SJCRH30 (cell line): ENCODE measurements at places on chromosomes 7 and 10. TPM values are rescaled to one million over a fixed set of nuclear protein-coding genes. Genes with fewer than 3 reads are reported as not detected.

SYT15B gene
- total RNA-seq: 0.06 TPM in 1 of 2 replicates, not detected in the other

GRCh38 chr7:34991938-34992840 is 45.1 kb downstream of the DPY19L1 start:
- no peaks in the 10 kb centered on the region for H3K4me1 ChIP-seq
- no peak overlapping the region for H3K27ac ChIP-seq
- H3K27me3 ChIP-seq: no peaks in the 10 kb centered on the region
- 0 out of 2 replicates have a peak, but pooled peaks cover 3% of the 10 kb centered on the region for H3K36me3 ChIP-seq
- no peak overlapping the region for H3K4me3 ChIP-seq

DNA sequence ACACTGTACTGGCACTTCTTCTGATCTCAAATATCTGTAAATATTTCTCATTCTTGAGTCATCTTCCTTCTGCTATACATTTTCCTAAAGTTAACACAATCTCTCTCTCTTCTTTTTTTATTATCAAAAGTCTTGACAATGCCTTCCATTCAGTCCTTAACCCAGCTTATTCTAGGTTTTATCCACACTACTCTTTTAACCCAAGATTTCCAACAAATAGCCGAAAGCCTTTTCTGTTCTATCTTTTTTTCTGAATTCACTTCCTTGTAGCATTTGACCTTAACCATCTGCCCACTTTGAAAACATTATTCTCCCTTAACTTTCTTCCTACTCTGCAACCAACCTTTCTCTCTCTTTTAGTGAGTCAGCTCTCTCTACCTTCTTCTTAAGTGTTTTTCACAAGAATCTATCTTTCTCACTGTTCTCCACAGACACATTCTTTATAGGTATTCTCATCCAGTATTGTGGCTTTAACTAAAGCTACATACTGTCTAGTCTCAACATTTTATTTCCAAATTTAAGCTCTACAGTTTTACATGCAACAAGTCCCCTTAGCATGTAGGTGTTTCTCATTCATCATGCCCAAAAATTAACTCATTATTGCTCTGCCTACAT is 915.6 kb downstream of the KCNMA1 start:
- H3K36me3 ChIP-seq: no peaks in the 10 kb centered on the region
- H3K27me3 ChIP-seq: no peaks in the 10 kb centered on the region
- H3K27ac ChIP-seq: no peak overlapping the region
- H3K4me3 ChIP-seq: no peak overlapping the region
- H3K4me1 ChIP-seq: no peaks in the 10 kb centered on the region
- no peak for DNase-seq

- DNase-seq: no peak
- H3K27ac ChIP-seq: no peak overlapping the region
- peaks cover 15% of the 10 kb centered on the region for H3K36me3 ChIP-seq
- H3K4me3 ChIP-seq: no peak overlapping the region
- H3K27me3 ChIP-seq: no peaks in the 10 kb centered on the region
- H3K4me1 ChIP-seq: no peaks in the 10 kb centered on the region
Observed at GRCh38 chr7:131341690-131342089, 14.0 kb downstream of the MKLN1 start.

- H3K36me3 ChIP-seq: no peaks in the 10 kb centered on the region
- peak overlapping the region; percentile 67 for H3K4me3 ChIP-seq
- H3K27ac ChIP-seq: peak overlapping the region; percentile 78
- no peaks in the 10 kb centered on the region for H3K27me3 ChIP-seq
Observed at GRCh38 chr10:25017154-25017590, 760 bp downstream of the THNSL1 start.

LMOD2 gene
- total RNA-seq: 0.06 TPM in 1 of 2 replicates, not detected in the other

- peaks cover 18% of the 10 kb centered on the region for H3K4me1 ChIP-seq
- no peak for DNase-seq
- H3K4me3 ChIP-seq: no peak overlapping the region
- H3K27me3 ChIP-seq: no peaks in the 10 kb centered on the region
- no peaks in the 10 kb centered on the region for H3K36me3 ChIP-seq
Observed at GRCh38 chr10:78937393-78937792, 131.4 kb upstream of the ZMIZ1 start.

DNA sequence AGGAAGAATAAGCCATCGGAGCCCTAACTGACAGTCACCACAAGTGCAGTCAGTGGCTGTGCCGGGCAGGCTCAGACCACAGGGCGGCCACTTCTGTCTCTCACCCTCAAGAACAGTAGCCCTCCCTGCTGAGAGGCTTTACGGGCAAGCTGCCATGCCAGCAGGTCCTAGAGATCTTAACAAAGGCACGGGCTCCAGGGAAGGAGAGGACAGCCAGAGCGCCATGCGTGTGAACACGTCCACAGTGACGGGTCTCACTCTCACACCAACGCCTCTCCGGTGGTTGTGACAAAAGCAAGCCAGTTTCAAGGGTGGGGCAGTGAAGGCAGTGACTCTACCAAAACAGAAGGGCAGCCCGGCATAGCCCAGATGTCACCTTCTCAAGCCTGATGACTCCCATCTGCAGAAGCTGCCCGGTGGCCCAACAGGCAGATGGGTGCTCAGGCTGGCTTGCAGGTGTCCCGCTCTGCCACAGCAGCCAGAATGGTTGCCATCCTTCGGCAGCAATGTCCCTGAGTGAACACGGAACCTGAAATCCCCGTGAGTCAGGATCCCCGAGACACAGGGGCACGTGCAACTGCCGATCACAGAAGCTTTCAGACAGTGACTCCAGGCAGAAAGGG is 102.0 kb downstream of the FAM53B start:
- no peak for DNase-seq
- peaks cover 10% of the 10 kb centered on the region; the same call in 1 of the 2 replicates for H3K4me1 ChIP-seq
- no peaks in the 10 kb centered on the region for H3K27me3 ChIP-seq
- H3K36me3 ChIP-seq: no peaks in the 10 kb centered on the region
- no peak overlapping the region for H3K27ac ChIP-seq
- no peak overlapping the region for H3K4me3 ChIP-seq

DNA sequence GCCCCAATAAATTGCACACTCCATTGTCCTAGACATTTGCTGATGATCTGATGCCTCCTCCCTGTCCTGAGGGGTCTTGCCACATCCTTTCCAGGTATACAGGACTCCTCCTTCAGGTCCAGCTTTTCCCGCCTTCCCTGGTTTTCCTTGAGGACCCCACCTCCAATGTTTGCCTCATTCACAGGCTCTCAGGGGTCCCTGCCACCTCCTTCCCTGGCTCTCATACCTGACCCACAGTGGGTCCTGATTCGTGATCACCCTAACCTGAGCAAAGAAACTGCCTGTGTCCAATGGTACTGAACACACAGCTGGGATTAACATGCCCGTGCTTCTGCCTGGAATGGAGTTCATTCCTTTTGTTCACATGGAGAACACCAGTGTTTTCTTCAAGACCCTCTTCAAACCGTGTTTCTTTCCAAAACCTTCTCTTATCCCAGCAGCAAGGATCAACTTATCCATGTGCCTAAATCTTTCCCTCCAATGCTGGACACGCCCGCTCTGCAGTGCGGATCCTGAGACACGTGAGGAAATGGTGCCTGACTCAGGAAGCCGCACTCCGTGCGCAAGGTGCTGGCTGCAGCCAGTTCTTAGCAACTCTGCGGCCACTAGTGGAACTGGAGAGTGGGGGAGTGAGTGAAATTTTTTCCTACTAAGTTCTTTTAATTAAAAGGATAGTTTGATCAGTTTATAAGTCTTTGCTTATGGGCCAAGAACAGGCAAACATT is 354.6 kb upstream of the SHH start:
- no peaks in the 10 kb centered on the region for H3K36me3 ChIP-seq
- H3K27ac ChIP-seq: no peak overlapping the region
- H3K4me3 ChIP-seq: no peak overlapping the region
- no peaks in the 10 kb centered on the region for H3K4me1 ChIP-seq
- peaks cover 17% of the 10 kb centered on the region; the same call in 1 of the 2 replicates for H3K27me3 ChIP-seq

BAMBI gene
- total RNA-seq: 3.8 and 4.3 TPM in 2 replicates

HELLS gene
- 93.6 and 114 TPM in 2 replicates for total RNA-seq

HDAC9 gene
- total RNA-seq: 1.4 and 2.5 TPM in 2 replicates

- H3K4me1 ChIP-seq: no peaks in the 10 kb centered on the region; the same call in 1 of the 2 replicates
- no peak for DNase-seq
- peaks cover 7% of the 10 kb centered on the region; the same call in 1 of the 2 replicates for H3K36me3 ChIP-seq
- no peaks in the 10 kb centered on the region for H3K27me3 ChIP-seq
Observed at GRCh38 chr10:127349737-127350136, 153.3 kb upstream of the INSYN2A start.

DNA sequence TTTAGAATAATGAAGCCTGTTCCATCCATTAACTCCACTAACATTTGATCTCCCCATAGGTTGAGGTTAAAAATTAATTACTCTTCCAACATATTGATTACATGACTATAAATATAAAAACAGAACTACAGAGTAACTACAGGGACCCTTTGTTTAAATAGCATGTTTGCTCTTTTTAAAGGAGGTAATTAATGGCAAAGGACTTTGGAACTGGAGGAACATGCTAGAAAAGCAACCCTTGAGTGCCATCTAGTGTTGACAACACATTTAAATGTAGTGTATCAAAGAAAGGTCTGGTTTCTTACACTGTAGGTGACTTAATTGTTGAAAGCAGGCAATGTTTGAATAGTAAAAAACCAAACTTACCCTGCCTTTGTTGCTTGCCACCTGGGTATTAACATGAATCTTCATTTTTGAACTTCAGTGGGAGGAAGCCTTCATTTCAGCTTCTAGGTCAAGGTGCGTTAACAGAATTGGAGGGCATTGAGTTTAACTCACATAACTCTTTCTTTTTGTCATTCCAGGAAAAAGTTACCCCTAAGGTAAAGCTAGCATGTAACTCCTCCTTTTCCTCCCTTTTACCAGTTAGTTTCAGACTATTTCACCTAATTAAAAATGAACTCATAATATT is 52.6 kb upstream of the CAPZA2 start:
- H3K4me3 ChIP-seq: no peak overlapping the region
- peak; percentile 90 for DNase-seq
- peaks cover 30% of the 10 kb centered on the region for H3K4me1 ChIP-seq
- no peaks in the 10 kb centered on the region for H3K27me3 ChIP-seq

DNA sequence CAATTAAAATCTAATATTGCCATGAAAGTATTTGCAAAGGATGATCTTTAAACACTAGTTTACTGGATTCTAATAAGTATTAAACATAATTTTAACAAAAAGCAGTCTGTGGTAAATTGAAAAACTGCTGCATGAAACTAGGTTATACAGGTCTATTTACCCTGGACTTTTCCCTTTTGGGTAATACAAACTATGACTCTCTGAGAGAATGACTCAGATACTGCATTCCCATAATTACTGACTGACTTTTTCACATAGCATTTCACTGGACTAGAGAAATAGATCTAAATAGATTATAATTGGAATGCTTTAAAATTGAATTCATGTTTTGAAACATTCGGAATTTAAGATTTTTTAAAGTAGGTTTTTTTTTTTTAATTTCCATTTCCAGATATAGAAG is 395.7 kb downstream of the THSD7A start:
- H3K4me1 ChIP-seq: no peaks in the 10 kb centered on the region
- H3K27me3 ChIP-seq: no peaks in the 10 kb centered on the region
- no peak overlapping the region for H3K4me3 ChIP-seq

DNA sequence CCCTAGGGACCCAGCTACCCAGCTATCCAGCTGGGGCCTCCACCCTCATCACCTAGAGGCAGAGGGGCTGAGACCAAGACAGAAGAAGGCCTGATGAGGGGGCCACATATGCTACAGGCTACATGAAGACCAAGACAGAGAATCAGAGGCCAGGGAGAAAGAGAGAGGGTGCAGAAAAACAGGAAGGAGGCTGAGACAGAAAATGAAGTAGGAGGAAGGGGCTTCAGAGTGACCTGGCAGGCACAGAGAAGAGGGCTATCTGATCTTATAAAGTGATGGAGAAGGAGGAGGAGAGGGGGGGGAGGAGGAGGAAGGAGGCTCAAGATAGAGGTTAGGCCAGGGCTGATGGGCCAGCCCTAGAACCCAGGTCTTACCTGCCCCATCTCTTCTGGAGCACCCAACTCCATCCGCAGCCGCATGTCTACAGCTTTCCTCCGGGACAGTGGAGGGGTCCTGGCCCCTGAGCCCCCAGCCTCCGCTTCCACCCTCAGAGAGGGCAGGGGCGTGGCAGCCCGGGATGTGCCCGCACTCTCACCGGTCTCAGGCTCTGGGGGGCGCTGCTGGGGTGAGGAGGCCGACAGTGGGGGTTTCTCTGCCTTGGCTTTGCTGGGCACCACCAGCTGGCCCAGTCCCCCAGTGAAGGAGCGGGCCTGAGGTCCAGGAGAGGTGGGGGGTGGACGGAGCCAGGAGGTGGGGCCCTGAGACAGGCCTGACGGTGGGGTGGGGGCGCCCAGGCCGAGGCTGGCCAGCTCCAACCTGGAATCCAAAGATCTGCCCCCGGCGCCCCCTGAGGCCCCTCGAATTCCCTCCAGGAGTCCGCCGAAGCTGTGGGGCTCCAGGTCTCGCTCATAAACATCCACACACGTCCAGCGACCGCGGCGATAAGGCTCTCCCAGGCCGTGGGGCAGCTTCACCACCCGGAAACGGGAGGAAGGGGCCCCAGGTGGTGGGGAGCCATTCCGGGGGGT is 1.8 kb downstream of the TSC22D4 start:
- H3K27ac ChIP-seq: no peak overlapping the region
- no peak for DNase-seq
- 0 out of 2 replicates have a peak, but pooled peaks cover 4% of the 10 kb centered on the region for H3K27me3 ChIP-seq

DNA sequence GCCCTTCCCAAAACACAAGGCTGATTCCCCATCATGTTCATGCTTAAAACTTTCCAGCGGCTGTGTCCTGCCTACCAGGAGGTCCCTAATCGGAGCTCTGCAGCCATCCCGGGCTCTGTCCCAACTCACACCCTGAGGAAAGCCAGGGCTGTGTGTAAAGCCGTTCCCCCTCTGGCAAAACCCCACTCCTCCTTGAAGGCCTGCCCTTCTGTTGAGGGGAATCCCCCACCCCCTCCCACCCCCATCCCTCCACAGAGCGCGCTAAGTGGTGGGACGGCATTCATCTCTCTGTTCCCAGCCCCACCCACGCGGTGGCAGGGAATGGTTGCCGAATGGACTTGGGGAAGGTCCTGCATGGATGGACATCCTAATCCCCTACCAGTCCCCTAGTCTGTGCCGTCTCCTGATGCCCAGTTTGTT is 667 bp upstream of the TMEM120A start:
- H3K4me3 ChIP-seq: peak overlapping the region; percentile 77
- no peaks in the 10 kb centered on the region for H3K27me3 ChIP-seq
- peaks cover 20% of the 10 kb centered on the region for H3K4me1 ChIP-seq
- peaks cover 6% of the 10 kb centered on the region; the same call in 1 of the 2 replicates for H3K36me3 ChIP-seq

CALD1 gene
- total RNA-seq: 102 and 113 TPM in 2 replicates

- peak overlapping the region; percentile 89 for H3K4me3 ChIP-seq
- peaks cover 7% of the 10 kb centered on the region; the same call in 1 of the 2 replicates for H3K4me1 ChIP-seq
- peak; percentile 41 for DNase-seq
- H3K27me3 ChIP-seq: no peaks in the 10 kb centered on the region
Observed at GRCh38 chr7:135508883-135509588, 866 bp downstream of the CNOT4 start.

MLXIPL gene
- 0.10 TPM in 1 of 2 replicates, not detected in the other for total RNA-seq

DNA sequence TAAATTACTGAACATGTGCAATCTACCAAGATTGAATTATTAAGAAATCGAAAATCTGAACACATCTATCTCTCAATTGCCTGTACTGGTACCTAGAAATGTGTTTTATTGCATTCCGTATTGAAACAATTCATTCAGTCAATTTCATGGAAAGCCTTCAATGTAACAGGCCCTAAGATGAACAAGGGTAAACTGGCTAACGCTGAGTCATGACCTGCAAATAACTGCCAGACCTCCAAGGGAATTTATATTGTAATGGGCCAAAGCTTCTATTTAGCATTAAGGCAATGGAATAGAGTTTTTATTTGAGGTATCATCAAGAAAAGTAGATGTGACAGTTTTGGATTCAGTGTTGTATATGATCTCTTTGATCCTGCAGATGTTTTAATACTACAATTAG is 49.9 kb upstream of the CD36 start:
- H3K27me3 ChIP-seq: no peaks in the 10 kb centered on the region
- H3K27ac ChIP-seq: no peak overlapping the region
- no peaks in the 10 kb centered on the region for H3K36me3 ChIP-seq
- H3K4me1 ChIP-seq: no peaks in the 10 kb centered on the region
- no peak for DNase-seq

CALML5 gene
- total RNA-seq: not detected in 2 replicates
